Urinary bladder (tissue), 4 donors: ENCODE measurements at places on chromosomes 12 and 14. TPM values are rescaled to one million over a fixed set of nuclear protein-coding genes. Genes with fewer than 3 reads are reported as not detected.

- no peak for DNase-seq
Measured at GRCh38 chr12:108637222-108637971, 3.7 kb upstream of the SELPLG start.

DNA sequence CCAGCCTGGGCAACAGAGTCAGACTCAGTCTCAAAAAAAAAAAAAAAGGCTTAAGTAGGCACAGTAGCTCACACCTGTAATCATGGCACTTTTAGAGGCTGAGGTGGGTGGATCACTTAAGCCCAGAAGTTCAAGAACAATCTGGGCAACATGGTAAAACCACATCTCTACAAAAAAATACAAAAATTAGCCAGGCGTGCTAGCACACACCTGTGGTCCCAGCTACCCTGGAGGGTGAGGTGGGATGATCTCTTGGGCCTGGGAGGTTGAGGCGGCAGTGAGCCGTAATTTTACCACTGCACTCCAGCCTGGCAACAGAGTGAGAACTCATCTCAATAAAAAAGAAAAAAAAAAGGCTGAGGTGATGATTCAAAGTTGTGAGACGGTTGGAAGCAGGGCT, 9.1 kb upstream of the RESF1 start:
- no peak for DNase-seq

DNA sequence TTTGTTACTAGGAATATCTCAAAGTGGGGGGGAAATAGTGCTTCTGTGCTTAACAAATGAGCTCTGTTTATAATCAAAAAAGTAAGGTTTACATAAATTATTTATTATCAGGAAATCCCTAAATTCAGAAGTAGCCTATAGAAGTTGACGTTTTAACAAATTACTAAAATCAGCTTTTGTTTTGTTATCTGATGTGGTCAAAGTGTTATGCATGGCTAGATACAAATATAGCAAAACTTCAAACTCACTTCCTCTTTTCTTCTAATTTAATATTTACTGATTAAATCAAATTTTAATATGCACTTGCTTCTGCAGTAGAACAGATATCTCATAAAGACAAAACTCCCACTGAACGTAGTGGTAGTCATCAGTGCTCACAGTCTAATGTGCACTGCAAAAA, 47.5 kb downstream of the GARIN6 start:
- no peak for DNase-seq

DNA sequence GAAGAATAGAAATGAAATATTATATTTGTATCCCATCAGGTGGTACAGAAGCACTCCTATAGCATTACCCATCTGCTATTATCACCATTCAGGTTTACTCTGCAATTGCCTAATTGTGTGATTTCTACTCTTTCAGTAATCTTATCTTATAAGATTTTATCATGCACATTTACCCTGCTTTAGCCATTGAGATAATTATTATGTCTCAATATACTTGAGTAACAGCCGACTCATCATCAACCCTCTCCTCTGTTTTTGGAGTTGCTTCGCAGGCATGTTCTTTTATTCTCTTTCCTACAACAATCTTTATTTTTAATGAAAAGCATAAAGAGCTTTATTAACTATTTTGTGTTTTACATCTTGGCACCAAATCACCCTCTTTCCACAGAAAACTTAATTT, 419.9 kb downstream of the LRIG3 start:
- DNase-seq, result no peak

DNA sequence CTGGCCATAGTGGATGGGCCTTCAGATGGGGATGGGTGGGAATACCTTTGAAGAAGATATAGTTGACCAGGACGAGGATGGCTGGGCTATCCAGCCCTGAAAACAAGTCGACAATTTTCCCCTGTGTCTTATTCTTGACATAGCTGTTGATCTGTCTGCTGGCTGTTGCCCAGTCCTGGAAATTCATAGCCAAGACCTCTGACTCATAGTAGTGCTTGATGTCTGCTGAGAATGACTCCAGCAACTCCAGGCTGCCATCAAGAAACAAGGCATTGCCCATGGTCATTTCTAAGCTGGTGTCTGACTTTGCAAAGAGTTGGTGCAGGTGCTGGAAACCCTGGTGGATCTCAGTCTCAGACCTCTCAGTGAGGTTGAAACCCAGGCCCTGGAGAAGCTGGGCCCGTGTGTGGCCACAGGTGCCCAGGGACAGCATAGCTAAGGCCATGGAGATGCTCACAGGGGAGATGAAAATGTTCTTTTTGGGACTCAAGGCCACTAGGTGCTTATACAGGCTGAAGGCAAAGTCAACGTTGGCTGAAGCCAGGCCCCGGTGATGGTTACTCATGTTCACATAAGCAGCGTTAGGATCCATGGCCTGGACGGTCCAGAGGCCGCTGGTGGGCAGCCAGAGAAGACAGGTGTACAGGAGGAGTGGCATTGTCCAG, 9.0 kb downstream of the SERPINA6 start:
- DNase-seq, result no peak

DNA sequence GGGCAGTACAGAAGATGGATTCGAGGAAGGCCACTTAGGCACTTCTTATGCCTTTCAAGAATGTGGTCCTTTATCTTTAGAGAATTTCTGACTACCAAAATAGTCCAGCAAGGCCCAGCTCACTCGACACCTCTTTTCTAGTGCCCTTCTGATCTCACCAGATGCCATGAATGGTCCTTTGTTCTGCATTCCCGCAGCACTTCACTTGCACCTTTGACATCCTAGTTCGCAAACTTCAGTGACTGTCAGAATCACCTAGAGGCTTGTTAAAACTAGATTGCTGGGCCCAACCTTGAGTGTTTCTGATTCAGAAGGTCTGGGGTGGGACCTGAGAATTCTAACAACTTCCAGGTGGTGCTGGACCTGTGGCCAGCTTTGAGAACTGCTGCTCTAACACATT, 56.7 kb downstream of the PKP2 start:
- no peak for DNase-seq

GRCh38 chr12:120588948-120589930, 8.0 kb upstream of the POP5 start:
- no peak for DNase-seq

DNA sequence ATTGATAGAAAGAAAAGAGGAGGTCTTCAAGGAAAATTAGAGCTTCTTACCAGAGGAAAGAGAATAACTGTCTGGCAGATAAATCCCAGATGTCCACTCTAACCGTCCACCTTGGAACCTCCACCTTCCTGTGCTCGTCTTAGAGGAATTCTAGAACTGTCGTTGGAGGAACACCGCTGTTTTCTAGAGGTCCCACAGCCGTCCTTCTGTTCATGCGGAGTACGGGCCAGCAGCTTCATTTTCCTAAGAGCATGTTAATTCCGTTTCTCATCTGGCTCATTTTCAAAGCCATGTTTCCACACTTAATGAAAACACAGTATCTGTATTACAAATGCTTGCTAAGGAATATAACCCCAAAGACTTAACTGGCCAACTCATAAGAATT, 107.9 kb upstream of the ESRRB start:
- DNase-seq, result no peak

DNA sequence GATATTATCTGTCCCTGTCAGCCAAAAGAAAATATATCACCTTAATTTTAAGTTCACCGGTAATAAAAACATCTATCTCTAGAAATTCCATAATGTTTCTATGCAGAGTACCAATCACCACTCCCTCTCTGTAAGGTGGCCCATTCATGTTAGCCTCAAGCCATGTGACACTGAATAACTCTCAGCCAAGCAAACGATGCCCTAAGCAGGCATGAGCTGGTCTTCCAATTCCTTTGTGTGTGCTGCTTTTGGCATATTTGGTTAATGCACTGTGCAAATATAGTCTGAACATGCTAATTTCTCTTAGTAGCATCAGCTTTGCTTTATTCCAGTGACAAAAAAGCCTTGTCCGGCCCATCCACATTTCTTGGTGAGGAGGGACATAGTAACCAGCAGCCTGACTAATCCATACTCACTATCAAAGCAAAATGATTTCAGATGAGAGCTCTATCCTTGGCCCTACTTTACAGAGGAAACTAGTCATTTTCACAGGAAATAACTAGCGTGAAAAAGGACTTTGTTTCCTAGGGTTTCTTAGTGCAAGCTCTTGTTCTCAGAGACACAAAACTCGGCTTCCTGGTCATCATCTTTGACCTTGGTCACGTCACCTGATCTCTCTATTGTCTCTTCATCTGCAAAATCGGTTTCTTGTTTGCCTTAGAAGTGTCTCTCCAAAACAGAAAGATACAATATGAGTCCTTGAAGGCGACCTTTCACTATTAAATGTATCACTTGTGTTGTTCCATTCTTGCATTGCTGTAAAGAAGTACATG, 59.2 kb upstream of the RTRAF start:
- no peak for DNase-seq

DNA sequence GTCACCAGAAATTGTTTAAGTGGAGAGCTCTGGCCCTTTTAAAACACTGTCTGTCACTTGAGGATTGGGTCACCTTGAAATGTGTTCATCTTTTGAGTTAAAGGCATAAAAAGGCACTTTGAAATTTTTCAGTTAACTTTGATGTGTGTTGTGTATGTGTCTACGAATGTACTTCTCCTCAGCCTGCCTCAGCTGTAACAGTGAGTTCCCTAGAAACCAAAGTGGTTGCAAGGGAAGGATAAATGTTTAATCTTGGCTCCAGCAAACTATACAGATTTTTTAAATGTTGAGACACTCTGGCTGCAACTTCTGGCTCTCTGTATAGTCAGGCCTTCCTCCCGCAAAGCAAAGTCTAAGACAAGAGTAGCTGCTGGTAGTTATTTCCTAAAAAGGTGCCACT, 8.3 kb downstream of the DERA start:
- DNase-seq, result no peak

RAPGEF3 gene
- total RNA-seq, result 17.2 TPM

TAS2R8 gene
- total RNA-seq, result 0.58 TPM

TEX52 gene
- not detected for total RNA-seq
